ENCODE measurements at places on chromosomes 16 and 17.

GRCh38 chr17:28228986-28229729 is 89.8 kb upstream of the TMEM97 start:
- no peak for DNase-seq

GRCh38 chr17:39867084-39867879 is 720 bp upstream of the ZPBP2 start:
- no peak for DNase-seq

GRCh38 chr16:29675811-29676643 is 3.0 kb upstream of the QPRT start:
- DNase-seq, result no peak

DNA sequence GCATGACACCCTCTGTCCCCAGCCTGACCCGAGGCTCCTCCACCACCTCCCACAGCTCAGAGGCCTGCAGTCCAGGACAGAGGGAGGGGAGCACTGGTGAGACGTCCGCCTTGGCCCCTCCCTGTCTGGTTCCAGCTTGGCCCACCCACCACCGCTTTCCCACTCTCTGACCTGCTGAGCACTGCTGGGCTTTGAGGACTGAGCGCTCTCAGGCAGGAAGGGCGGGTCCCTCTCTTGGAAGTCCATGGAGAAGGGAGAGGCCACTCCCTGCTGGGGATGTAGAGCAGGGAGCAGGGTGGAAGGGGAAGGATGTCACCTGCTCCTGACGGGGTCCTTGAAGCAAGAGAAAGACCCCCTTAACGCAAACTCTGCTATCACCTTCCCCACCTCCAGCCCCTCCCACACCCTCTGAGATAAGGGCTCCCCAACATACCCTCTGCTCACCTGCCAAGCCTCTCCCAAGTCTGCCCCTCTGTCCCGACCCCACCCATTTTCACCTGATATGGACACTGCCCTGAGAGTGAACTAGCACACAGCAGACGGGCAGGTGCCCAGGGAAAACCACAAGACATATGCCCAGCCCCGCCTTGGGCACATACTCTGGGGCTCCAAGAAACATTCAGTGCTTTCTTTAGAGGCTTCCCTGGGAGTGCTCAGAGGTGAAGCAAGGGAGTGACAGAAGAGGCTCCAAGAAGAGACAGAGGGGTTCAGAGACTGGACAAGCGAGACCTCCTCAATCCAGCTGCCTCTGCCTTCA is 1.4 kb downstream of the OSBPL7 start:
- DNase-seq, result no peak

DNA sequence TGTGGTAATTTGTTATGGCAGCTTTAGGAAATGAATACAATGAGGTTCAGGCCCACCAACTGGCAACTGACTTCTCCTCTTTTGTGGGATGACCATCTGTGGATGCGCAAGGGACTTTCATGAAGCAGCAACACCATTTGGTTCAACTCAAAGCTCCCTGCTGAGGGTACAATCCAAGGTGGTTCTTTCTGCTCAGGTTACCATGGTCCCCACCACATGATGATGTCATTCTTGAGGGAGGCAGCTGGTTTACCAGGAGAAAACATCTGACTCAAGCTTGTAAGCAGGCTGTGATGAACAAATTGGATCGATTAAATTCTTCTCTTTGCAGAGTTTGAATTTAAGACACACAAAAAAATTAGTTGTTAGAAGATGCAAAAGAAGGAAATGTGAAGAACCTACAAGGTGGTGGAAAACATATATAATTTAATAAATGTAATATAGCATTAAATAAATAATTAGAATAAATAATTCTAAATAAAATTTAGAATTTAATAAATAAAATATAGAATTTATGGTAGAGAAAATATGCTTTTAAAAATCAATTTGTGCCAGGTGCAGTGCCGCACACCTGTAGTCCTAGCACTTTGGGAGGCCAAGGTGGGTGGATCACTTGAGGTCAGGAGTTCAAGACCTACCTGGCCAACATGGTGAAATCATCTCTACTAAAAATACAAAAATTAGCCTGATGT is 67.6 kb upstream of the ANKFN1 start:
- no peak for DNase-seq

- DNase-seq, result no peak
Observed at GRCh38 chr16:84143784-84144199, 1.2 kb downstream of the HSDL1 start.

DNA sequence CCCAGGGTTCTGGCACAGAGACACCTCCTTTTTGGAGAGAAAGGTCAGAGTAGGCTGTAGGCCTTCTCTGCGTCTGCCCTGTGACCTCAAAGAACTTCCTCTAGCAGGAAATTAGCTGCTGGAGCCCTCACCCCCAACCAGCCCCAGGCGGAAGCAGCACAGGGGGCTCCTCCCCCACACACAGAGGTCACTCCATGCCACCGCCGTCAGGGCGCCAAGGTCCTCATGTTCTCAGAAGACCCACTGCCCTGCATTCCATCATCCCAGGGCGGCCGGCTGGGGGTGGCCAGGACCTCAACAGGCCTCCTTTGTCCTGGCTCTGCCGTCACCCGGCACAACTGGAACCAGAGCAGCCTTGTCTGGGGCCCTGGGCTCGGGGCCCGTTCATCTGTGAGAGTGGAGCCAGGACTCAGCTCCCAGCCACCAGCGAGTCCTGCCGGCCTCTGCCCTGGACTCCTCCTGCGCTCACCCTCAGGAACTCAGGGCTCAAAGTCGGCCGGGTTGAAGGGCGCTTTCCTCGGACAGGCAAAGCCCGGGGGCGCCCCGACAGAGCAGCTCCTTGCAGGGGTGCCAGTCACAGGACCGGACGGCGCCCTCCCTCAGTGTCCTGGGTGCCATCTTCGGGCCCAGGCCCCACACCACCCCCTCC is 1.2 kb downstream of the TMC6 start:
- DNase-seq, result no peak

- DNase-seq, result no peak
Observed at GRCh38 chr16:15477802-15478201, 43.4 kb downstream of the BMERB1 start.

DNA sequence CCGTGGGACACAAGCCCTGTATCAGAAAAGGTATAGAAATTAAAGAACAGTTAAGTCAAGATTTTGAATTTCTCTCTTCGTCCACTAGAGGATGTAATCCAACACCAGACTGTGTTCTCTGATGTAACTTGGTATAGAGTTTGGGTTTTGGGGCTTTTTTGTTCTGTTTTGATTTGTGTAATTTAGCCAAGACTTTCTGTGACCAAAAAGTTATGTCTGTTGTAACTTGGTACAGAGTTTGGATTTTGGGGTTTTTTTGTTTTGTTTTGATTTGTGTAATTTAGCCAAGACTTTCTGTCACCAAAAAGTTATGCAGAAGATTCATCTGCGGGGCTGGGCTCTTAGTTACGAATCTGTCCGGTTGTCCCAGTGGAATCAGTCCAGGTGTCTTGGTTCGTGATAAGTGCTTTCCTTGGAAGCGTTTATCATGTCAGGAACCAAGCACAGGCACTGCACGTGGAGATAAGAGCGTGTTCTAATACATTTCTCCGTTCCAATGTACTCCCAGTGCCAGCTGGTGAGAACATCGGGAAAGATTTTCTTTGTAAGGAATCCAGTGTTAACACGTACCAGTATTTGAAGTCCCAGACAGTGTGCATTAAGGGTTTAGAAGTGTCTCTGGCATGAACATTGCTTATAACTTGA is 44.1 kb upstream of the SEC14L1 start:
- no peak for DNase-seq

GRCh38 chr16:86288716-86289294 is 221.5 kb upstream of the FOXF1 start:
- no peak for DNase-seq

DNA sequence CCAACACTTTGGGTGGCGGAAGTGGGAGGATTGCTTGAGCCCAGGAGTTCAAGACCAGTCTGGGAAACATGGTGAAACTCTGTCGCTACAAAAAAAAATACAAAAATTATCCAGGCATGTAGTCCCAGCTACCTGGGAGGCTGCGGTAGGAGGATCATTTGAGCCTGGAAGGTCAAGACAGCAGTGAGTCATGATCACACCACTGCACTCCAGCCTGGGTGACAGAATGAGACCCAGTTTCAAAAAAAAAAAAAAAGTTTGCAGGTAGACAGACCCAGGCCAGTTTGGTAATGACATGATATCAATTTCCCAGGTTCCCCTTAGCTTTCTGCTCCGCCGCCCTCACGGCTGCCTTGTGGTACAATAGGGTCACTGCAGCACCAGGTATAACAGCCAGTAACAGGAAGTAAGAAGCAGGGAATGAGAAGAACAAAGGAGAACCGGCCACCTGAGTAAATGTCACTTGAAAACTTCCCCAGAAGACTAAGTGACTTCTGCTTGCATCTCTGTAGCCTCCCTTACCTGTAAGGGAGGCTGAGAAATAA is 201.2 kb upstream of the HSBP1 start:
- DNase-seq, result no peak

GRCh38 chr17:45380991-45381390 is 51.7 kb downstream of the ARHGAP27 start:
- no peak for DNase-seq

- DNase-seq, result no peak
Observed at GRCh38 chr16:87735270-87736007, 30.3 kb downstream of the KLHDC4 start.

- no peak for DNase-seq
Observed at GRCh38 chr16:72500545-72500944, 328.6 kb upstream of the PMFBP1 start.

GRCh38 chr17:68296217-68297191 is 5.2 kb downstream of the ARSG start:
- no peak for DNase-seq
